ENCODE measurements at places on chromosomes 7 and 10. TPM values are rescaled to one million over a fixed set of nuclear protein-coding genes. Genes with fewer than 3 reads are reported as not detected.

DNA sequence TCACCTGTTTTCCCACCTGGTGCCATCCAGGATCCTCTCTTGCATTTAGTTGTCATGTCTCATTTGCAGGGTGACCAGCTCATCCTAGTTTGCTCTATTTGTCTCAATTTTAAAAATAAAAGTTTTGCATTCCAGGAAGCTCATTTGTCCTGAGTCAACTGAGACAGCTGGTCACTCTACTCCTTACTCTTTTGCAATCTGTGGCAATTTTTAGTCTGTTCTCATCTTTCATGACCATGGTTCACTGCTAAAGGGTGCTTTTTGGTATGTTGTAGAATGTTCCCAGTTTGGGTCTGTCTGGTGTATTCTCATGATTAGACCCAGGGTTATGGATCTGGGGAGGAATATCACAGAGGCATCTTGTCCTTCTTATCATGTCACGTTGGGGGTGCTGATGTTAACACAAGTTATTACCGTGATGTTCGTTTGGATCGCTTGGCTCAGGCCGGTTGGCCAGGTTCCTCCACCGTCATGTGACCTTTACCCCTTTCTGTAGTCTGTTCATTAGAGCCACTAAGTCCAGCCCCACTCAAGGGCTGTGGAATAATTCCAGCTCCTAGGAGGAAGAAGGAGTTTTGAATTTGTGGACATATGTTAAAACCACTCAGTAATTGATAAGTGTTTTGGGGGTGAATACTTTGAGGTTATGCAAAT is 103.3 kb upstream of the IGFBP3 start:
- DNase-seq = no peak

GRCh38 chr7:37848297-37848696 is at the start of gene NME8:
NME8 (plus strand) TSS chr7:37848597; CDS start chr7:37850267, 1,670 bp downstream.
- no peak for DNase-seq

- peak; percentile 85 for DNase-seq
These were observed 94.1 kb downstream of the PRKAG2 start for GRCh38 chr7:151782598-151783448.

DNA sequence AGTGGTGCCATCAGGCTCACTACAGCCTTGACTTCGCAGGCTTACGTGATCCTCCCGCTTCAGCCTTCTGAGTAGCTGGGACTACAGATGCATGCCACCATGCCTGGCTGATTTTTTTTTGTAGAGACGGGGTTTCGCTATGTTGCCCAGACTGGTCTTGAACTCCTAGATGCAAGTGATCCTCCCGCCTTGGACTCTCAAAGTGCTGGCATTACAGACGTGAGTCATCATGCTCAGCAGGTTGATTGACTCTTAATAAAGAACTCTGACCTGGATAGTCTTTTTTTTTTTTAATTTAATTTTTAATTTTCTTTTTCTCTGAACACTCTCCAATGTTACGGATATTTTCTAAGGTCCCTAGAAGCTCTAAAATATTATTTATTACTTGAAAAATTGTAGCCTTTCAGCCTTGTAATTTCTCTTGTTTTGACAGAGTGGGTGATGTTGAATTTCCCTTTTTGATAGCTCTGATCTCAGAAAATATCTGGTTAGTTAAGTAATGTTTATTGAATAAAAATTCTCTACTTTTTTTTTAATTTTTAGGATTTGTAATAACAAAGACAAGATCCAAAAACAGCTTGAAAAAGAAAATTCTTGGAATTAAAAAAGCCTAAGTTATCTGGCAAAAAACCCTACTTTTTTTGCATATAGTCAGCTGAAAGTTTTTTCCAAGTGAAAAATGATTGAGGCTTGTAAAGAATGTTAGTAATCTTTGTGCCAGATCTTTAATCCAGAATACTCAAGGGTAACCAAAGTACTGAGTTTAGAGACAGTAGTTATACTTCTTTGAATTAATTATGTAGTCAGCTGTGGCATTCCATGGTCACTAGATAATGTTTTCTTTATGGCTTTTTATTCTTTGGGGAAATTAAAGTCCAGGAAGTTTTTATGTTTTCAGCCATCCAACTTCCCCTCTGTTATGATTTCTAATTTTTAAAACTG is 26.7 kb downstream of the TBC1D12 start:
- no peak for DNase-seq

DNA sequence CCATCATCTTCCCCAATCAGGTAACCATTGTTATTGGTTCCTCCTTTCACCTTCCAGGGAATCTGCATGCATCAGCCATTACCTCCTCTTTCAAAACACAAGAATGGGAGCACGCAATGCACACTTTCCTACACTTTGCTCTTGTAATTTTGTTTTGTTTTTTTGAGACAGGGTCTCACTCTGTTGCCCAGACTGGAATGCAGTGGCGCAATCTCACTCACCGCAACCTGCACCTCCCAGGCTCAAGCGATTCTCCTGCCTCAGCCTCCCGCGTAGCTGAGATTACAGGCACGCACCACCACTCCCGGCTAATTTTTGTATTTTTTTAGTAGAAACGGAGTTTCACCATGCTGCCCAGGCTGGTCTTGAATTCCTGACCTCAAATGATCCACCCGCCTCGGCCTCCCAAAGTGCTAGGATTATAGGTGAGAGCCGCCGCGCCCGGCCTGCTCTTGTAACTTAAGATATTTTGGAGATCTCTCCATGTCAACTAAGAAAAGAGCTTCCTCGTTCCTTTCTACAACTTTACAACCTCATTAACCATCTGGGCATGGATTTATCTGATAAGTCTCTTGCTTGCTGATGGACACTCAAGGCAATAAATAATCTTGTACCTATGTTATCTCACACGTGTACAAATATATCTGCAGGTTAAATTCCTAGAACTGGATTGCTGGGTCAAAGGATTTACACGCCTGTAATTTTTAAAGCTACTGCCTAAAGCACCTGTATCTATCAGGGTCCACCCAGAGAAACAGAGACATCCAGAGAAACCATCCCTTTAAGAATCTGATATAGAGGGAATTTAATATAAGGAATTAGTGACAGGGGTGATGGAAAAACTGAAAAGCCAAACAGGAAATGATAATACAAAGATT is 4.2 kb downstream of the CYTH3 start:
- DNase-seq = no peak

DNA sequence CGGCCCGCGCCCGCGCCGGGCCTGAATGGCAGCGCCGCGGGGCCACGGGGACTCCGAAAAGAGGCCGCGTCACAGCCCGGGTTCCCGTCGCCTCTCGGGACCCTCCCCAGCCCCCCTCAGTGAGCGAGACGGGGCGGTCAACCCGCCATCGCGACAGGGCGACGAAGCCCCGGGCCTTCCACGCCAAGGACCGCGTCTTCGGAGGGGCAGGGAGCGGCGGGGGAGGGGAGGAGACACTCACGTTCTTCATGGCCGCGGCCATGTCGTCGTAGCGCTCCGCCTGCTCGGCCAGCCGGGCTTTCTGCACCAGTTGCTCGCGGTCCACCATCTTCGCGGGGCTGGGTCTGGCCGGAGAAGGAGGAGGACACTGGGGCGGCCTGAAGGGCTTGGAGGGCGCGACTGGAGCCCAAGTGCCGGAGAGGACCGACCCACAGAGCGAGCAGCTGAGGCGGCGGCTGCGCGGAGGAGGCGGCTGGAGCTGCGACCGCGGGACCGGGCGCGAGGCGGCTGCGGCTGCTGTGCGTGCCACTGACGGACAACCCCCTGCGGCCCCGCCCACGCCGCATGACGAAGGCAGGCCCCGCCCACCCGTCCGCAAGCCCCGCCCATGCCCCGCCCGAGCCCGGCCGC is at the start of gene YWHAG:
Gene YWHAG, minus strand, starts transcription at position 511 of the 630 bp plus-strand sequence. Its CDS starts 183 bp downstream, at position 328.
- DNase-seq = peak; percentile 94

- DNase-seq = no peak
These were observed 87.9 kb upstream of the RNF148 start for GRCh38 chr7:122790591-122790990.

- DNase-seq = no peak
These were observed 224.0 kb upstream of the FERD3L start for GRCh38 chr7:19369182-19369581.

Gene ADRA2A
- 0.67 TPM for total RNA-seq
